Renal cortex interstitium (tissue), 15 donors: ENCODE measurements at places on chromosomes 12 and 14.

DNA sequence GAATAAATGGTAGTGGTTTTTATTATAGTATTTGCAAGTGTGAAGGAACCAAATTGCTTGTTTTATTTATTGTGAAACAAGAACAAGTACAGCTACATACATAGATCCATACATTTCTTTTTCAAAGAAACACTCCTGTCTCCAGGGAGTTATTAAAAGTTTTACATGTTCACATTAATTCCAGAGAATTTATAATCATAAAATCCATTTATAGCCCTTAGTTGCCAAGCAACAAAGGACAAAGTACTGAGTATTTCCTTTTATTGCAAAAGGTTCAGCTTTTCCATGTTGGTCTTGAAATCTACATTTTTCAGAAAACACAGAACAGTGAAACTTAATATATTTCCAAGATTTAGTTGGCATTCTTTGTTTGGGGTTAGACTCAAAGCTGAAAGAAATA, 9.5 kb downstream of the MYRFL start:
- DNase-seq = no peak

DNA sequence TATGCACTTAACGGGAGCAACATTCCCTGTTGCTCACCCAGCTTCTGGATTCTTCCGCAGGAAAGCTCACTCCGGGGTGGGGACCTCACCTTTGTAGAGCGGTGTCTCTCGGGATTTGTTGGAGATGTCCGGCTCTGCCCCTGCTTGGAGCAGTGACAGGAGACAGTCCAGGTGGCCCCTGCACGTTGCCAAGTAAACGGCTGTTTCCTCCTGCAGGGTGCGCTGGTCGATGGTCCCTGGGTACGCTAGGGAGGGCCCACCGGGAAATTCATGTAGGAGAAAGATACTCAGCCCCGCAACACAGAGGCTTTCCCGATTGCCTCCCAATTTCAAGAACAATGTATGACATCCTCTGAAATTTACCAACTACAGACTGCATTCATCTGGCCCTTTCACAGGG, 23.1 kb downstream of the ASB2 start:
- DNase-seq = no peak

GRCh38 chr12:114666746-114667668, 17.0 kb downstream of the TBX3 start:
- DNase-seq = no peak

GRCh38 chr12:98983647-98984046, 338.6 kb downstream of the APAF1 start:
- no peak for DNase-seq

DNA sequence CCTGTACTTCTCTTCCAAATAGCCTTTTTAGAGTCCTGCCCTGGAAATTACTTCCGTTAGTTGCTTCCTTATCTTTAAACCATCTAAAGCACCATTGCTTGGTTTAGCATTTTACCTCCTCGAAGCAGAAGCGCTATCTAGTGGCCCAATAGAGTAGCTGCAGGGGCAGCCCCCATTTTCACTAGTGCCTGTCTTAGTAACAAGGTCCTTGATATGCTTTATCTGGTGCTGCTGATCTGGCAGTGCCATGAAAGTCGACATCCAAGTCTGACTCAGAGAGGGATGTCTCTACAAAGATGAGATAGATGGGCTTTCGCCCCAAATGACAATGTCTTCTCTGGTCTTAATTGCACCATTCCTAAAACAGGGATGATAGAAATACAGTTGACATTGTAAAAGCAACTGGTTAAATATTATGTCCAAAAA, 25.0 kb upstream of the CIT start:
- no peak for DNase-seq
